Left forelimb (tissue), 1 donor: ENCODE measurements at places on chromosomes 3 and 15.

GRCh38 chr3:118472586-118472985 lies 562.1 kb downstream of the IGSF11 start:
- DNase-seq, result no peak

DNA sequence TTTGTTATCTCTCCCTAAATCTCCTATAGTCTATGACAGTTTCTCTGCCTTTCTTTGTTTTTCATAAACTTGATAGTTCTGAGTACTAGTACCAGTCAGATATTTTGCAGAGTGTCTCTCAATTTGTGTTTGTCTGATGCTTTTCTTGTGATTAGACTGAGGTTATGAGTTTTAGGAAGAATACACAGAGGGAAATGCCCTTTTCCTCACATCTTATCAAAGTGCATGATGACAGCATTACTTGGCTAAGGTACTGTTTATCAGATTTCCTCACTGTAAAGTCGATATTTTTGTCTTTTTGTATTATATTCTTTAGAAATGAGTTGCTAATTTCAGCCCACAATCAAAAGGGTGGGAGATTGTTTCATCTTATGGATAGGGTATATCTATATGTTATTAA lies 45.6 kb downstream of the GLCE start:
- DNase-seq, result no peak

- DNase-seq, result no peak
These were observed 28.2 kb downstream of the DUOX1 start for GRCh38 chr15:45157974-45158373.

- DNase-seq, result no peak
These were observed 2.5 kb upstream of the MST1R start for GRCh38 chr3:49906073-49906743.

GRCh38 chr3:140052771-140053702 lies 118.1 kb downstream of the CLSTN2 start:
- DNase-seq, result no peak

GRCh38 chr15:50939911-50940310 lies 31.4 kb downstream of the AP4E1 start:
- no peak for DNase-seq

DNA sequence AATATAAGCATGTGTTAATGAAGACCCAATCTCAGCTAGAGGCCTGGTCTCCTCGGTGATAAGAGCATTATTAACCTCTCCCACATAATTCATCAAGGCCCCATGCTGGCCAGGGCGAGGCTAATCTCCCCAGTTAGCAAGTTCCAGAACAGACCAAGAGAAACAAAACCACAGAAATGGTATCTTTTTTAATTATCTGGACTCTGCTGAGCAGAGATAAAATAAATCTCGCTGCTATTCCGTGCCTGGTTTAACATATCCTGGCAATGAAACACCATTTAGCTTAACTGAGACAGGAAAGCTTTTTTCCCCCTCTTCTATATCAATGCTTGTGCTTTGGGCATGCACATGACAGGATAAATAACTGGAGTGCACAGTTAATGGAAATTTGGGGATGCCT lies 72.5 kb upstream of the ARHGEF3 start:
- no peak for DNase-seq

GRCh38 chr15:40075298-40076044 lies 33.2 kb downstream of the BMF start:
- DNase-seq, result no peak

- DNase-seq, result no peak
These were observed 55.0 kb upstream of the SOX14 start for GRCh38 chr3:137709011-137709601.

GRCh38 chr3:107432646-107433045 lies 55.4 kb downstream of the CCDC54 start:
- DNase-seq, result no peak

GRCh38 chr15:47955021-47955420 lies 165.8 kb upstream of the SLC24A5 start:
- no peak for DNase-seq

- no peak for DNase-seq
These were observed 87.0 kb downstream of the PLXNA1 start for GRCh38 chr3:127069814-127070440.

DNA sequence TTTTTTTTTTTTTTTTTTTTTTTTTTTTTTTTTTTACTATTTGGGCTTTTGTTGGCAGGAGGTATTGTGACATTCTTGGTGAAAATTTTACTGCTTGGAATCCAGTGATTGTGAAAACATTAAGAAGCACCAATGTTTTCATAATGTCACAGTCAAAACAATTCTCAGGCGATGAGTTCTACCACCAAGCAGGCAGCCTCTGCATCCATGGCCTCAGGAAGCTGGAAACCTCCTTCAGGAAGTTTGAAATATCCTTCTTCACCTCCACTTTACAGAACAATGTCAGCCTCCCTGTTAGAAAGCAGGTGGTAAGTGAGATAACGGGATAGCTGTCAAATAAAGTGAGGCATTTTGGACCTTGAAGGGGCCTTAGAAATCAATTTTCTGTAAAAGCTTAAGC lies 98.3 kb downstream of the MEX3B start:
- DNase-seq, result no peak

DNA sequence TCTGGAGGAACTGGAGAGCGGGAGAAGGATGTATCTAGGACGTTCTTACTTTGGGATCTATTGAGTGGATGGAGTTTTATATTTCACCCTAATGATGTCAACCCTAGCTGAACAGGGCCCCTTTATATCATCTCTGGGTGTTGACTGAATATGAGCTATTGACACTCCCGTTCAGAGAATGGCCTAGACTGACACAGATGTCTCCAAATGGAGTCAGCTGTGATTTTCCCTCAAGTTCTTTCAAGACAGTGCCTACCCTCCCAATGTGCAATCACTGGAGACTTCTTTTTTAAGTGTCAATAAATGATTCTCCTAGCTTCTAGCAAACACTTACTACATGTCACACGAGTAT lies 63.8 kb downstream of the FRMD4B start:
- no peak for DNase-seq

DNA sequence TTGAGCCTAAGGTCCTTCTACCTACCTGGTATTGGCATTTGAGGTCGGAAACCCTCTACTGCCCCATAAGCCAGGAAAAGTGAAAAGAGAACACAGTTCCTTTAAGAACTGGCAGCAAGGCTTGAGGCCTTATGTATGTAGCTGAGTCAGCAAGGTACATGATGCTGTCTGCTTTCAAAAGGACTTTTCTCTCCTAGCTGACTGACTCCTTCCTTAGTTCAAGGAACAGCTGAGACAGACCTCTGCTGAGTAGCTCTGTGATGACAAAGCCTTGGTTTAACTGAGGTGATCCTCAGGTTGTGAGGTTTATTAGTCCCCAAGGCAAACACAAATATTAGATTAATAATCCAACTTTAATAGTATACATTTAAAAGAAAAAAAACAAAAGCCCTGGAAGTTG lies 45.8 kb downstream of the ADPGK start:
- DNase-seq, result no peak

- DNase-seq, result no peak
These were observed 147.7 kb downstream of the SMAD6 start for GRCh38 chr15:66849746-66850077.

- no peak for DNase-seq
These were observed 5.1 kb downstream of the PRC1 start for GRCh38 chr15:90989040-90989768.

GRCh38 chr3:45026038-45026437 lies at the start of gene CLEC3B:
Gene CLEC3B (plus strand): TSS chr3:45026303. CDS start chr3:45026363, 60 bp downstream.
- DNase-seq, result no peak

GRCh38 chr15:100928632-100929280 lies 9.6 kb downstream of the LRRK1 start:
- DNase-seq, result no peak
